CD4-positive, alpha-beta T cell (primary cell): ENCODE measurements at places on chromosomes 5 and 9.
A peak's percentile ranks its signal among the peaks of the same experiment; 100 is the strongest.

- DNase-seq, result no peak
Observed at GRCh38 chr9:125844611-125845010, 97.4 kb downstream of the PBX3 start.

DNA sequence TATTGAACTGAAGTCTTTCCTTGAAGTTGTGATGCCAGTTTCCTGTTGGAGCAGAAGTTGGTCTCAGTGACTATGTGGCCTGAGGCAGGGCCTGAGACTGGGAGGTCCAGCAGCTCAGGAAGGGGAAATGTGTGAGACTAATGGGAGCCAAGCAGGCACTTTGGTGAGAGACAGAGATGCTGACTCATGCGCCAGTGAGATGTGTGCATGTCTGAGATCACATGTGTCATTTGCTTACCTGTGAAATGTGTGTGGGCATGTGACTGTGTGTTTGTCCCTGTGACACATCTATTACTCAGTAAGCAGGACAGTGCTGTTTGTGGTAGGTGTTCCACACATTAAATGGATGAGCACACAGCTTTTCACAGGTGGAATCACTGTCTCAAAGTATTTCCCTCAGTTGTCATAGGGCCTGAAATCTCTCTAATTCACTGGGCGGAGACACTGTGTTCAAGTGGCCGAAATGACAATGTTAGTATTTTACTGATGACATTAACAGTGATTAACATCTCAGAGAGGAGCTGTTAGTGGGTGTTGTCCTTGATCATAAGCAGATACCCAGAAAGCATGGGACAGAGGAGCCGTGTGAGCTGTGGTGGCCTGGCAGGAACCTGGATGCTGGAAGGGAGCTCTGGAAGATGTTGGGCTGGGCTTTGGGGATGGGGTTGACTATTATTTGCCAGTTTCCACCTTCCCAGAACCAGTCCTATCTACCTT, 7.4 kb downstream of the NPR2 start:
- no peak for DNase-seq

DNA sequence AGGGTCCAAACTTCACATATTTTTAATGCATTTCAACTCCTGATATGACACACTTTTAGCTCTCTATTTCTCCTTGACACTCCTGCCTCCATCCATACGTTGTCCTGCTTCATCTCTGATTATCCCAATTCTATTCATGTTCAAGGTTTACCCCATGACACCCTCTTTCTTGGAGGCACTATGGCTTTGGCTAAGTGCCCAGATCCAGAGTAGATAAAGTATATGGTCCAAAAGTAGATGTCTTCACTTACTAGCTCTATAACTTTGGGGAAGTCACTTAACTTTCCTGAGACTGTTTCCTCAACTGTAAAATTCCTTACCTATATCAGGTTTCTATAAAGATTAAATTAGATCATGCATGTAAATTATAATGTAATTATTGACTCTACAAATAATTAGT, 36.1 kb downstream of the SLC22A5 start:
- DNase-seq, result no peak

GRCh38 chr5:178530526-178530925, 59.7 kb downstream of the COL23A1 start:
- no peak for DNase-seq

GRCh38 chr5:126633552-126633951, 32.8 kb downstream of the PHAX start:
- no peak for DNase-seq

DNA sequence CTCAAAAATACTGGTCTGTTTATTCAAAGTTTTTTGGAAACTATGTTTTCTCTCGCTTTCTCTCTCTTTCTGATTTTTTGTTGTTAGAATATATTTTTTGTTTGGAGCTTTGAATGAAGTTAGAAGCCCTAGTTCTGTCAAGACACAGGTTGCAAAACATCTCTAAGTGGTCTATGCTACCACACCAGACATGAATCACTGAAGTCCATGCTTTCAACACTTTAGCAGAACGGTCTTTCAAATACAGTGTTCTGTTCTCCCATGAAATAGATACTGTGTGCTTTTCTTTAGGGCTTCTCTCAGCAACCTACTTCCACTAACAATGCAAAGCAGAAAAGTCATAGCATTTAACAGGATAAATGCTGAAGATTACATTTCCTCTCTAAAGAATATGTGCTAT, 392.5 kb downstream of the TMEM167A start:
- DNase-seq, result no peak

DNA sequence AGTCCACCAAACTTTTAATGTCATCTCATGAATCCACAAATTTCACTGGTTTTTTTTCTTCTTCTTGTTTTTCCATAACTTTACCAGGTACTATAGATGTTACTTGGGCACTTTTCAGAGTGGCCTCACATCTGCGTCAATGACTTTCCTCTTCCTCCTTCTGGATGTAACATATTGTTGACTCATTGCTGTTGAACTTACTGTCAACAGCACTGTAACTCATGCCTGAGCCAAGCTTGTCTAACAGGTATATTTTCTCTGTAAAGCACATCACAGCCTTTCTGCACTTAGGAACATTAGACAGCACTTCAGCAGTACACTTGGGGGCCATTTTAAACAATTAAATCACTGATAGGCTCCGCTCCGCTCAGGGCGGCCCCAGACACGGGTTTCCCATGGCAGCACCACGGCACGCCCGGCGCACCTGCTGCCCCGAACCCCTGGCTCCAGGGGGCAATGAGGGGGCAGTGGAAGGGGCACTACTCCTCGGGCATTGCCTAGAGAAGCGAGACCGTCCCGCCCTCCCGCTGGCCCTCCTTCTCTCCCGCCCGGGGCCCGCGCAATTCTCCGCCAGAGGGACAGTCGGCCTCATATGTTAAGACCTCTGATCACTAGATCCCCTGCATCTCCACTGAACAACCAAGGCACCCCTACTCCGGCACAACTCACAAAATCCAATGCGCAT, 41.9 kb upstream of the SPATA31C2 start:
- DNase-seq, result no peak

GRCh38 chr5:178284093-178284675, 51.6 kb upstream of the PHYKPL start:
- DNase-seq, result no peak

DNA sequence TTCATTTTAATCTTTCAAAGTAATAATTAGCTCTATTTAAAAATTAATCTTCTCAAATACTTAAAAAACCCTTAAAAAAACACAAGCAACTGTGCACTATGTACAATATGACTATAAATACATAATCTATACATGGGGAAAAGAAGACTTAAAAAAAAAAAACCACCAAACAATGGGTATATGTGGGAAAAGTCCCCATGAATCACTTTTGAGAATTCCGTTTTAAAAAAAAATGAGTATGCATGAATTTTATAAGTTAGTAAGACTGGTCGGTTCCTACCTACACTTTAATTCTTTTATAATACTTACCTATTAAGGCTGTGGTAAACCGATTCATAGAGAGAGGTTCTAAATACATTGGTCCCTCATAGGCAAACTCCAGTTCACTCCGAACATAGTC, 27.7 kb downstream of the RNF145 start:
- DNase-seq, result no peak

DNA sequence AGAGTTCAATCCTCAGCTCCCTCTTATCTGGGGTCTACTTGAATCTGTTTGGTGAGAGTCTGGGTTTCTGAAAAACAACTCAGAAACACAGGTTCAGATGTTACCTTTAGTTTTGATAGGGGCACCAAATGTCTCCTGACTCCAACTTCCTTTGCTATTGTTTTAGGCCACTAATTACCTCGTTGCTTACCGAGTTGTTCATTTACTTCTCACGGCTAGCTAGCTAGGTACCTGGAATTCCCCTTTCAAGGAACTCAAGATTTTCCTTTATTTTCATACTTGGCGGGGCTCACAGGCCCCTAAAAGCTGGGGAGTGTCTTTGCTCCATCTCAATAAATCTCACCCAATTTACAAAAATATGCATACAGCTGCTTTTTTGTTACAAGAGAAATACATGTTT, 111.4 kb downstream of the SLC28A3 start:
- no peak for DNase-seq

DNA sequence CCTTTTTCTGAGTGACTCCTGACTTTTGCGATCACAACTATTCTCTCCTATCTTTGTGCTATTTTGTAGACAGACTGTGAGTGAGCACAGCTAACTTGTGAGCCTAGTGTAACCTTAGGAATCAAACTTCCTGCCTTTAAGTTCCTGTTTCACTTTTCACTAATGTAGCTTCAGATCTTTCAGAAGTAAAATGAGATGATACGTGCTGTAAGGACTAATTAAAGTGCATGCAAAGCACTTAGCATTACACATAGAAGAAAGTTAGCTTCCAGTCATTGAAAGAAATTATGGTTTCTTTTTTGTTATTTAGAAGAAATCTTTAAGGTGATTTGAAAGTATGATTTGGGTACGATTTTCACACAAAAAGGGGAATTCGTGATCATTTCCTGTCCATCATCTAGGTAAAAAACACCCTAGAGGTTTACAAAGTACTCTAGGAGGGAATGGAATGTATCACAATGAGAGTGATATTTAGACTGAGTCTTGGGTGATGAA, 122.7 kb downstream of the ST8SIA4 start:
- DNase-seq, result peak; percentile 4

- DNase-seq, result no peak
Observed at GRCh38 chr5:133145436-133146170, 93.8 kb downstream of the HSPA4 start.

- DNase-seq, result no peak
Observed at GRCh38 chr5:151106043-151106442, 25.2 kb upstream of the TNIP1 start.

DNA sequence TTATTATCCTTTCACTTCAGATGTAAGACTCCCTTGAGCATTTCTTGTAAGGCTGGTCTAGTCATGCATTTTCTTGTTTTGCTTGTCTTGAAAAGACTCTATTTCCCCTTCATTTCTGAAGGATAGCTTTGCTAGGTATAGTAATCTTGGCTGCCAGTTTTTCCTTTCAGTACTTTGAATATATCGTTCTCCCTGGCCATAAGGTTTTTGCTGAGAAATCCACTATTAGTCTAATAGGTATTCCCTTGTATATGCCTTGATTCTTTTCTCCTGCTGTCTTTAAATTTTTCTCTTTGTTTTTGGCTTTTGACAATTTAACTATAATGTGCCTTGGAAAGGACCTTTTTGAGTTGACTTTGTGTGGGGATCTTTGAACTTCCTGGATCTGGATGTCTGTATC, 16.8 kb upstream of the OR2S2 start:
- no peak for DNase-seq

DNA sequence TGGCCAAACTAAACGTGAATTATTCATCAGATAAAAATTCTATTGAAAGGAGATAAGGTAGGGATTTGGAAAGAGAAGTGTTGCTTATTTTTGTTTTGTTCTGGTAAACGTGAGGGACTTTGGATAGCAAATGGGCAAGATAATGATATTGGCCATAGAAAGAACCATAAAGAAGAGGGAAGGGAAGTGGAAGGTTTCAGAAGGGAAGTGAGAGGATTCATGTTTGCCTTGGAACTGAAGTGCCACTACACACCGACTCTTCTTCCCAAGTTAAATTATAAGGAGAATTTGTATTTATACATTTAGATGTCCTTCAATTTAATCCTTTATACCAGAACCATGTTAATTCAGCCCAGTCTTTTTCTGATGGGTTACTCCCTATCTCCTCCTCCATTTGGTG, 42.1 kb upstream of the TAF11L2 start:
- no peak for DNase-seq

- peak; percentile 61 for DNase-seq
Observed at GRCh38 chr5:134555890-134556311, 30.4 kb downstream of the JADE2 start.

- no peak for DNase-seq
Observed at GRCh38 chr9:106322706-106323245, 540.2 kb upstream of the ZNF462 start.

GRCh38 chr9:112755016-112755427, 4.5 kb downstream of the SNX30 start:
- DNase-seq, result no peak

DNA sequence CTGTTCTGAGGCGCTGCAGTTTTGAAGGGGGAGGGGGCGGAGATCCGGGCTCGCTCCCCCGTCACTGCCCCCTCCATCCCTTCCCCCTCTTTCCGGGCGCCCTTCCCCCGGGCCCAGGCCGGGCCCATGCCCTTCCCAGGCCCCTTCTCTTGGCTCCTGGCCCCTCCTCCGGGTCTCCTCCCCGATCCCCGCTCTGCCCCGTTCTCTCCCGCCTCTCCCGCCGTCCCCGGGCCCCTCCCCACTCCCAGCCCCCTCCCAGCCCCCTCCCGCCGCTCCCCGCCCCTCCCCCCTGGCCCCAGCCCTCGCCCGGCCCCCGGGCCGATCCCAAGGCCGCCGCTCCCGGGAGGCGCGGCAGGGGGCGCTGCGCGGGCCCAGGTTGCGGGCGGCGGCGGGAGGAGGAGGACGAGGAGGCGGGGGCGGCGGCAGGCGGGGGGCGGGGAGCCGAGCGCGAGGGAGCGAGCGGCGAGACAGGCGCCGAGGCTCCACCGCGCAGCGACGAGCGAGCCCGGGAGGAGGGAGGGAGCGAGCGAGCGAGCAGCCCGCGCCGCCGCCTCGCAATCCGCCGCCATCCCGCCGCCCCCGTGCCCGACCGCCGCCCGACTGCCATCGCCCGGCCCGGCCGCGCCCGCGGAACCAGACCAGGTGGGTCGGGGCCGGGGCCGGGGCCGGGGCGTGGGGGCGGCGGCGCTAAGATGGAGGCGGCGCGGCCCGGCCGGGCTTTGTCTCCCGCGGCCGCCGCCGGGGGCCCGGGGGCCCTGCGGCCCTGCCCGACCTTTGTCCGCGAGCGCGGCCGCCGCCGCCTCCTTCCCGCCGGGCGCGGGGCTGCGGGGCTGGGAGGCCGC, at the start of gene PRRC2B:
Gene PRRC2B, plus strand, starts transcription at position 465 of the 842 bp plus-strand sequence. CDS start 36,059 bp downstream, outside the sequence.
- peak; percentile 76 for DNase-seq

GRCh38 chr5:12245429-12245828, 341.2 kb upstream of the CTNND2 start:
- DNase-seq, result no peak
